ENCODE measurements at places on chromosomes 4 and X.

DNA sequence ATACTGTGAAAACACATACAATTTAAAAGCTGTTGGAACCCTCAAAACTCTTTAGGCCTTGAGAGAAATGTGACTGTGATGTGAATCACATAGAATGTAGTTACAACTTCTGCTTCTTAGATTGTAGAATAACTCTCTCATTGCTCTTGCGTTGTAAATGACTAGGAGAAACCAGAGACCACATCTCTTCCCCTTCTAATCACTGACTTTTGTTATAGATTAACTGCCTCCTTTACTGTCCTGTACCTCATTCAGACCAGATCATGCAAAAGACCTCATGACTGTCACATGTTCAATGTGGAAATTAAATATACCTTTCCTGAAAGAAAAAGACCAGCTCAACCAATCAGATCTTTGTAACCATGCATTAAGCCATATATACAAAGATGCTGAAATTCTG lies 43.2 kb upstream of the NEIL3 start:
- H3K4me3 ChIP-seq = no peak overlapping the region
- peaks cover 9% of the 10 kb centered on the region for H3K27me3 ChIP-seq
- H3K4me1 ChIP-seq = no peaks in the 10 kb centered on the region
- no peak overlapping the region for H3K27ac ChIP-seq
- no peak for DNase-seq
- H3K36me3 ChIP-seq = no peaks in the 10 kb centered on the region

GRCh38 chr4:186858355-186858754 lies 134.7 kb upstream of the FAT1 start:
- no peaks in the 10 kb centered on the region for H3K36me3 ChIP-seq
- H3K27me3 ChIP-seq = no peaks in the 10 kb centered on the region
- no peaks in the 10 kb centered on the region for H3K4me1 ChIP-seq
- H3K4me3 ChIP-seq = no peak overlapping the region
- H3K27ac ChIP-seq = no peak overlapping the region

- peaks cover 3% of the 10 kb centered on the region for H3K27me3 ChIP-seq
- no peak for DNase-seq
- no peak overlapping the region for H3K27ac ChIP-seq
- no peak overlapping the region for H3K4me3 ChIP-seq
These were observed 173.1 kb upstream of the USP9X start for GRCh38 chrX:40912166-40912565.

GRCh38 chr4:6914448-6914847 lies 4.8 kb downstream of the TBC1D14 start:
- H3K27me3 ChIP-seq = no peaks in the 10 kb centered on the region
- no peak overlapping the region for H3K27ac ChIP-seq
- no peak for DNase-seq

DNA sequence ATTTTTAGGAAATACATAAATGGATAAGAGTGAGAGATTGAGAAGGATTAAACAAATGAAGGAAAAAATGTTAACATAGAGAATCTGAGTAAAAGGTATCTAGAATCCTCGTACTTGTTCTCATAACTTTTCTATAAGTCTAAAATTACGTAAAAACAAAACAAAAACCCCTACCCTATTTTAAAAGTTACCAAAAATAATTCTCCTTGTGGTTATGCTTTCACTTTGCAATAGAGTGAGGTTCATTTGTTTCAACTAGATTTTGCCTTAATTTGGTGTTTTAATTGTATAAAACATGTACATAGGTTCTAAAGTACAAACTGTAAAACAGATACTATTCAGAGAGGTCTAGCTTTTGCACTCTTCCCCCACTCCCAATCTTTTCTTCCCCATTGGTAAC lies 3.8 kb upstream of the GPR34 start:
- H3K36me3 ChIP-seq = peaks cover 2% of the 10 kb centered on the region
- peaks cover 25% of the 10 kb centered on the region for H3K4me1 ChIP-seq
- H3K4me3 ChIP-seq = no peak overlapping the region
- DNase-seq = no peak
- H3K27me3 ChIP-seq = no peaks in the 10 kb centered on the region

DNA sequence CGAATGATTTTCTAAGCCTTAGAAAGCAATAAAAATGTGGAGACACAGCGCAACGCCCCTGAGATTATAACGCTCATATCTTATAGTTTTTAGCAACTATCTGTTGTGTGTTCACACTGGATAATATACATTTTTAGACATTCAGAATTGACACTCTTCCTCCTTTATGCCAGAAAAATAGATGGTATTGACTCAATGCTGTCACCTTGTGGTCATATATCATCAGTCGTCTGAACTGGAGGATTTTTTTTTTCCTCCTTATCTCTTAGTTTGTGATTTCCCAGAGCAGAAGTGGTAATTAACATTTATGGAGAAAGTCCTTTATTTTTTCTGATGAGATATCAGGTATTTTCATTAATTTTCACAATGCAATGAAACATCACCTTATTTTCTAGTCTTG lies 759.6 kb downstream of the RAB28 start:
- H3K4me3 ChIP-seq = no peak overlapping the region
- no peaks in the 10 kb centered on the region for H3K36me3 ChIP-seq
- peaks cover 8% of the 10 kb centered on the region for H3K27me3 ChIP-seq
- H3K27ac ChIP-seq = no peak overlapping the region
- no peaks in the 10 kb centered on the region for H3K4me1 ChIP-seq

GRCh38 chr4:169345316-169345721 lies 74.6 kb upstream of the SH3RF1 start:
- H3K36me3 ChIP-seq = no peaks in the 10 kb centered on the region
- H3K27me3 ChIP-seq = no peaks in the 10 kb centered on the region
- H3K4me1 ChIP-seq = no peaks in the 10 kb centered on the region

DNA sequence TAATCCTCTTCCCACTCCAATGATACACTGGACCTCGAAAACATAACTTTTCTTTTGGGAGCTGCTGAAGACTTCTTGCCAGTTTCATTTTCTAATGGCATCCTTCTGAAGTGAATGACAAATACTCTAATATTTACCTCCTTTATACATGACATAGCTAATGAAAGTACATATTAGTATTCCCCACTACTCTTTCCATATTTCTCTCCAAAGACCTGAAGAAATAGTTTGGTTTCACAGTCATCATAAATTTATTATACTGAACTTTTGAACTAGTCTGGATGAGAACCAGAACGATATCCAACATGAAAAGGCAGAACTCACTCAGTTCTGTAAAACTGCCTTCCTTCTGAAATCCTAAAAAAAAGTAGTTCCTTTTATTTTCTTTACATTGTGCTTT lies 139.1 kb downstream of the GPC3 start:
- no peak overlapping the region for H3K4me3 ChIP-seq
- H3K4me1 ChIP-seq = no peaks in the 10 kb centered on the region
- no peak for DNase-seq
- H3K27me3 ChIP-seq = no peaks in the 10 kb centered on the region

DNA sequence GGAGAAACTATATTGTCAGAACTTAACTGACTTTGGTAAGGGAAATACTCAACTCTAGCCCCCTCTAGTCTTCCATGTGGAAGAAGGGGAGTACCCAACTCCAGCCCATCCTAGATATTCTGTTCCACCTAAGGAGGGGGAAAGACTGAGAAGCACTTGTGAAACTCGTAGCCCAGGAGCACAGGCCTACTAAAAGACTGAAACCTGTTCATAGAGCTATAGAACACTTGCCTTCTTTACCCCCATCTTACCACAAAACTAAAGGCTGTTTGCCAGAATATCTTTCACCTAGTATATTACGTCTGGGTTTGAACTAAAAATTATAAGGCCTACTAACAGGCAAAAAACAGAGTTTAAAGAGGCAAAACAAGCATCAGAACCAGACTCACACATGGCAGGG lies 15.5 kb downstream of the CLDN22 start:
- peaks cover 26% of the 10 kb centered on the region for H3K27me3 ChIP-seq
- no peak overlapping the region for H3K4me3 ChIP-seq
- no peak for DNase-seq
- H3K4me1 ChIP-seq = peaks cover 1% of the 10 kb centered on the region

DNA sequence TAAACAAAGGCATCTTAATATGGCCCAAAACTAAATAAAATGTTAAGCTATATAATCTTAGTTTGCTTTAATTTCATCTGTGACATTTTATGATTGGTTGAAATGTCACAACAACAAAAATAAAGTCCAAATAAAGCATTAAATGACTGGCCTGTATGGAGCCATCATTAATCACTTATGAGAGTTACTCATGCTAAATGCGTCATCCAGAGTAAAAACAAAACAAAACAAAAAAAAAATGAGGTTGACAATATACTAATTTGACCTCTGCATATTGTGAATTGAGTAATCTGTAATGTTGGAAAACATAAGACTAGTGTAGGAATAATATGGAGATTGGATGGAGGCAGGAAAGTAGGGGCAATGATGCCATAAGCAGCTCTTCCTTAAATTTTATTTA lies 139.7 kb downstream of the MAPK10 start:
- H3K4me1 ChIP-seq = no peaks in the 10 kb centered on the region
- H3K4me3 ChIP-seq = no peak overlapping the region
- H3K36me3 ChIP-seq = no peaks in the 10 kb centered on the region
- DNase-seq = no peak

DNA sequence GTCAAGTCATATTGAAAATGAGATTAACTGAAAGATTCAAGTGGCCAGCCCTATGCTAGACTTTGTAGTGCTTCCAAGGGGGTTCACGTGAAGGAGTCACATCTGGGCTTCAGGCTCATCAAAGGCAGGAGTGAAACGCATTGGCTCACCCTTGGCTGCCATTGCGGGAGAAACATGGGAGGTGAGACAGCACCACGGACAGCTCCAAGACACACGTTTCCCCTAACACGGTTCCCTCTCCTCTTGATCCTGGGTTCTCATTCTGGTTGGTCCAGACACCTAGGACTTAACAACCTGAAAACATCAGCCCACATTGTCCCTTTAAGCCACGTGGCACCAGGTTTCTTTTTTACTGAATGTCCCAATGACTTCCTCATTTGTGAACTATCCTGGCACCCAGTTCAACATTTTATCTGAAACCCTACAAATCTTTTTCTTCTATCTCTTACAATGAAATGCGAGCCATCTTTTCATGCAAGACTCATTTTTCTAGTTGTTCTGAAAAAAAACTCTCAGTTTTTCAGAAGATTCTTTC lies 279.0 kb upstream of the VCX3A start:
- no peaks in the 10 kb centered on the region for H3K27me3 ChIP-seq
- H3K4me3 ChIP-seq = no peak overlapping the region
- no peak overlapping the region for H3K27ac ChIP-seq
- no peaks in the 10 kb centered on the region for H3K4me1 ChIP-seq
- no peaks in the 10 kb centered on the region for H3K36me3 ChIP-seq

DNA sequence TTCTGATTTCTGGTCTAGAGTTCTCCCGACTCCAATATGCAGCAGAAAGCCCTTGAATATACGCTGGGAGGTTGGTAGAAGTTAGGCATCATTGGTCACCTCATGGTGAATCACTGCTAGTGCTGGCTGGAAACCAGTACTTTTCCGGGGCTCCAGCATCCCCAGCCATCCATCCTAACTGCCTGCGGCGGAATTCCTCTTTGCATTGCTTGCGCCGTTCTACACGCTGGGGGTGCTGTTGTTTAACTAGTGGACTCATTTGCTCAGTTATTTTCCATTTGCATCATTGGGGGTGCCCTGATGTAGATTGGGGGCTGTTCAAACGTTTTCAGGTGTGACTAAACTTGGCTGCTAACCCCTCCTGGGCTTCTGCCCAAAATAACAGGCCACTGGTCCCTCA lies 23.3 kb upstream of the GPR50 start:
- no peak overlapping the region for H3K4me3 ChIP-seq
- peaks cover 26% of the 10 kb centered on the region for H3K27me3 ChIP-seq
- no peak for DNase-seq
- no peaks in the 10 kb centered on the region for H3K4me1 ChIP-seq
- no peak overlapping the region for H3K27ac ChIP-seq

- H3K27me3 ChIP-seq = no peaks in the 10 kb centered on the region
- peak; percentile 61 for DNase-seq
- H3K36me3 ChIP-seq = peaks cover 14% of the 10 kb centered on the region
- H3K27ac ChIP-seq = peak overlapping the region; percentile 94
- peak overlapping the region; percentile 96 for H3K4me3 ChIP-seq
- H3K4me1 ChIP-seq = peaks cover 31% of the 10 kb centered on the region
These were observed 1.8 kb downstream of the CPEB2 start for GRCh38 chr4:15003891-15004738.

- DNase-seq = no peak
- H3K27ac ChIP-seq = no peak overlapping the region
- H3K4me3 ChIP-seq = no peak overlapping the region
- H3K27me3 ChIP-seq = no peaks in the 10 kb centered on the region
- no peaks in the 10 kb centered on the region for H3K4me1 ChIP-seq
These were observed 552.7 kb upstream of the SLIT2 start for GRCh38 chr4:19698961-19699360.

- no peaks in the 10 kb centered on the region for H3K36me3 ChIP-seq
- H3K4me1 ChIP-seq = peaks cover 39% of the 10 kb centered on the region
- H3K27me3 ChIP-seq = peaks cover 19% of the 10 kb centered on the region
- no peak for DNase-seq
These were observed 7.6 kb downstream of the KLF3 start for GRCh38 chr4:38671592-38671940.

DNA sequence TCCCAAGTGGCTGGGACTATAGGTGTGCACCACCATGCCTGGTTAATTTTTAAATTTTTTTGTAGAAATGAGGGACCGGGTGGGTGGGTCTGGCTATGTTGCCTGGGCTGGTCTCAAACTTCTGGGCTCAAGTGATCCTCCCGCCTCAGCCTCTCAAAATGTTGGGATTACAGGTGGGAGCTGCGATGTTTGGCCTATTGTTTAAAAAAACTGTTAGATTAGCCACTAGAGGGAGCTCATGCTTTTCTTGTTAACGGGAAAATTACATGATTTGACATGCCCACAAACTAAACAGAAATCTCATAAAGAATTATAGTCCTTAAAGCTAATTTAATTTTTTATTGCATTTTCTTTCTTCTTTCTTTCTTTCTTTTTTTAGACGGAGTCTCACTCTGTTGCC lies 5.0 kb upstream of the SDAD1 start:
- no peak overlapping the region for H3K27ac ChIP-seq
- no peaks in the 10 kb centered on the region for H3K36me3 ChIP-seq
- H3K4me3 ChIP-seq = no peak overlapping the region
- peaks cover 2% of the 10 kb centered on the region for H3K27me3 ChIP-seq
- DNase-seq = no peak
- H3K4me1 ChIP-seq = peaks cover 19% of the 10 kb centered on the region

GRCh38 chr4:37489697-37490096 lies 196.5 kb downstream of the RELL1 start:
- no peak overlapping the region for H3K27ac ChIP-seq
- H3K4me3 ChIP-seq = no peak overlapping the region
- no peak for DNase-seq
- H3K36me3 ChIP-seq = no peaks in the 10 kb centered on the region

GRCh38 chr4:125319311-125319710 lies 4.6 kb downstream of the FAT4 start:
- no peak overlapping the region for H3K27ac ChIP-seq
- H3K4me3 ChIP-seq = no peak overlapping the region
- H3K27me3 ChIP-seq = peaks cover 45% of the 10 kb centered on the region
- DNase-seq = no peak
- H3K4me1 ChIP-seq = peaks cover 15% of the 10 kb centered on the region

DNA sequence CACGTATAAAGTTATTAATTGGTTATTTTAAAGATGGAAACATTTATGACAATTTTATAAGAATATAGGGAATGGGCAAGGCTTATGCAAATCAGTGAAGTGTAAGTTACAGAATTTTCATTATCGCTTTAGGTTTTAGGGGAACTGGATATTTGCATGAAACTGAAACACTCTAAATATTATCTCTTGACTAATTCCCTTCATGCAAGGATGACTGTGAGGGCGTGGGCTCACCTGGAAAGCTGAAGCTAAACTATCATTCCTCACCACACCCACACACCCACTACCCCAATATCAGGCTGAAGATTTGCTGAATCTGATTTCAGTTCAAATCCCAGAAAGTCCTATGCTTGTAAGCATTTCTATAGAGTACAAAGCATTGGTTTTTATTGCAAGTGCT lies 81.7 kb upstream of the ARHGAP24 start:
- no peaks in the 10 kb centered on the region for H3K36me3 ChIP-seq
- H3K27ac ChIP-seq = no peak overlapping the region
- DNase-seq = no peak
- no peak overlapping the region for H3K4me3 ChIP-seq

All from activated CD8-positive, alpha-beta memory T cell treated with anti-CD3 and anti-CD28 coated beads, Interleukin-2, amount 10 ng/mL, durations not matched to agents 7 days and 5 days (primary cell).